ENCODE measurements at places on chromosomes 16 and 17.
A peak's percentile ranks its signal among the peaks of the same experiment; 100 is the strongest.

GRCh38 chr17:47997586-47997985 is 26.7 kb downstream of the CDK5RAP3 start:
- DNase-seq, result no peak

DNA sequence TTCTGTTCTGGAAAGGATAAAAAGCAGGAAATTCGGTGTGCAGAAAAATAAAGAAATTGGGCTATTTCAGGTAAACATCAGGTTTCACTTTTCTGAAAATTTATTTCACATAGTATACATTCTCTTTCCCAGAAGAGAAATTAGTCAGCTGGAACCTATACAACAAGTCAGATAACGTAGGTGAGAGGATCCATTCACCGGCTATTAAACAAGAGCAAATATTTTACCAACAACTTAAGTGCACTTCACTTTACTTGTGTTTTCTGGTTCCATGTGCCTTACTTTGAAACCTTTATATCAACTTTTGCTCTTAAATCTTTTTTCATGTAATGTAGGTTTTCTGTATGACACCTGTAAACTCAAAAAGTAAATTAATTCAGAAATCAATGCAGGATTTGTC is 839.7 kb downstream of the CDH11 start:
- no peak for DNase-seq

- no peak for DNase-seq
These were observed 64.9 kb upstream of the CHMP6 start for GRCh38 chr17:80926591-80927250.

- peak; percentile 51 for DNase-seq
These were observed 89.3 kb downstream of the SMG6 start for GRCh38 chr17:2214047-2214928.

DNA sequence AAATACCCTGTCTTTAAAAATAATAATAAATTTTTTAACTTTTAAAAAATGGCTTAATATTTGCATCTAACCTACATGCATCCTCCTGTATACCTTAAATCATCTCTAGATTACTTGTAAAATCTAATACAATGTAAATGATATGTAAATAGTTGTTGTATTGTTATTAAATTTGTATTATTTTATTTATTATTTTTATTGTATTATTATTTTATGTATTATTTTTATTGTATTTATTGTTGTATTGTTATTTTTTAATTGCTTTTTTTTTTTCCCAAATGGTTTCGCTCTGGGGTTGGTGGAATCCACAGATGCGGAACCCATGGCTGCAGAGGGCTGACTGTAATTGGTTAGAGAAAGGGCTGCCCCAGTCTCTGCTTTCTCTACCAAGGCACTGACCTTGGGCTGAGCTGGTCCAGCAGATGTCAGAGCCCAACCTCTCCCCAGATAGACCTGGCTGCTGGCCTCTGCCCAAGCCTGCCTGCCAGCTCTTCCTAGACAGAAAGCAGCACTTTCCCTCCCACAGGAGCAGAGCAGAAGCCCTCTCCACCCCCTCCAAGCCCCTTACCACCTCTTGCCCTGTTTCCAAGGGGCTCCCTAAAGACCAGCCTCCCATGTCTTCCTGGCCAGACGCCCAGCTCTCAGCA is 183.8 kb downstream of the GSG1L start:
- DNase-seq, result no peak

DNA sequence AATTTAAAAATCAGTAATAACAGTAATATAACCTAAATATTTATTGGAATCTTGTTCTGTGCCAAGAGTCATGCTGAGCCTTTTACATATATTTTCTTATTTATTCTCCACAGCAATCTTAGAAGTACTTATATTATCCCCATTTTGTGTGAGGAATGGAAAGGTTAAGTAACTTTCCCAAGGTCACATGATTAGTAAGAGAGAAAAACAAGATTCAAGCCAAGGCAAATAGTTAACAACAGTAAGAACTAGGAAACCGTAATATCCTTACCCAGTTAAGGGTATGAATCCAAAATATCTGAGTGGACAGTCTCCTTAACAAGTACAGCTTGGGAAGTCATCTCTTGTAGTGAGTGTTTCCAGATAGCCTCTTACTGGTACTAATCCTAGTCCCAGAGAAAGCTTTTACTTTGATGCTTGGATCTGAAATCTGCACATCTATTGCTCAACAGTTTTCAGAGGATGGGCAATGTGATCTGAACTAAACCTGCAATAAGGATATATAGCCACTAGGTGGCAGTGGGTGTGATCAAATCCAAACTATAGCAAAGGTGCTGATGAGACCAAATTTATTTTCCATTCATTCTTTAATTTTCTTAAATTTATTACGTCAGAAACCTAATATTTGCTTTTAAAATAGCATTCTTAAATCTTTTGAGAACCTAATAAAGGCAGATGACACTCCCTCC is 23.3 kb downstream of the SHISA6 start:
- DNase-seq, result no peak

DNA sequence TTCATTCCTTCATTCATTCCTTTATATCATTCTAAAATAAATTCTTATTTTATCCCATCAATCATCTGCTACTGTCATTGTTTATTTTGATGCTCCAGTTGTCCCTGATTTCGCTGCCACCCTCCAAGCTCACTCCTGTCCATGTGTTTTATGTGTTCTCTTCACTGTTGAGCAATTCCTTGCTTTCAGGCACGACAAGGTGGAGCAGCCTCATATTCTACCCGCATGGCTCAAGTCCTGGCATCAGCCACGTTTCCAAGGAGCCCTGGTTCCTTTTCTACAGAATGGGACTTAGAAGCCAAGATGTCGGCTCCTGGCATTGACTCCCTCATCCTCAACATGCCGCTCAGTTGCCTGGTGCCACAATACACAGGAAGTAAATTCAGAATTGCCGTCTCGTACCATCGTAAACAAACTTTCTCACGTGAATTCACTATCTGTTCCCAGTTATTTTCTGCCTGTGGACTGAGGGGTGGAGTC is 139.0 kb downstream of the RPTOR start:
- no peak for DNase-seq

GRCh38 chr17:17737961-17738894 is 57.0 kb downstream of the RAI1 start:
- DNase-seq, result no peak

- no peak for DNase-seq
These were observed 1.9 kb downstream of the GTF3C1 start for GRCh38 chr16:27547851-27548250.

DNA sequence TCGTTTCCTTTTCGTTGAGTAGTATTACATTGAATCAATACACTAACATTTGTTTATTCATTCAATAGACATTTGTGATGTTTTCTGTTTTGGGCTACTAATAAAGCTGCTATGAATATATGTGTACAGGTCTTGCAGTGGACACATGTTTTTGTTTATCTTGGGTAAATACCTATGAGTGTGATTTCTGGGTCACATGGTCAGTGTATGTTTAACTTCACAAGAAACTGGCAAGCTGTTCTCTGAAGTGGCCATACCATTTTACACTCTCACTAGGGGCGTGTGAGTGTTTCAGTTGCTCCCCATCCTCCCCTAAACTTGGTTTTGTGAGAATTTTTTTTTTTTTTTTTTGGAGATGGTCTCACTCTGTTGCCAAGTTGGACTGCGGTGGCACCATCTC is 35.0 kb downstream of the PKD1L3 start:
- DNase-seq, result no peak

DNA sequence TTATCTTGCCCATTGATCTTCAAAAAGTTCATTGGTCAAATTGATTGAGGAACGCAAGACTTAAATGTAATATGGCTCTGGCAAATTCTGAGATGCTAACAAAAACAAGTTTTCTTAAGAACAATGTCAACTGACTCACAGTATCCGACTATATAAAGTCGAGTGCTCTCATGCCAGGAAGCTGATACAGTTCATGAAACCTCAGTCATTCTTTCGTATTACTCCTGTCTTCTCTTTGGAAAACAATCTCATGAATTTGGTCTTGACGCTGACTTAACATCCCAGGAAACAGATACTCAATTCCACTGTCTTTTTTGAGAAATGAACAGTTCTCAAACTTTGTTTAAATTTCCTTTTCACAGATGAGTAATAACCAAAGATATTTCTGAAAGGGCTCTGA is 704.9 kb downstream of the MAF start:
- no peak for DNase-seq

GRCh38 chr16:19068237-19068815 is 912 bp downstream of the COQ7 start:
- DNase-seq, result no peak

GRCh38 chr17:51739245-51739886 is 419.1 kb downstream of the CA10 start:
- no peak for DNase-seq

DNA sequence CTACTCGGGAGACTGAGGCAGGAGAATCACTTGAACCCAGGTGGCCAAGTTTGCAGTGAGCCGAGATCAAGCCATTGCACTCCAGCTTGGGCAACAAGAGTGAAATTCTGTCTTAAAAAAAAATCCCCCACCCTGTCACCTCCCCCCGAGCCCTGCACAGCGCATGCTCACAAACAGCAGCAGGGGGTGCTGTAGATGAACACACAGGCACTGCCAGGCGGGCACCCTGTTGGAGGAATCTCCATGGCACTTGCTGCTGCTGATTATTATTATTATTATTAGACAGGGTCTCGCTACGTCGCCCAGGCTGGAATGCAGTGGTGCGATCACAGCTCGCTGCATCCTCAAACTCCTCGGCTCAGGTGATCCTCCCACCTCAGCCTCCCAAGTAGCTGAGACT is 24.6 kb downstream of the FZD2 start:
- DNase-seq, result no peak

- no peak for DNase-seq
These were observed 7.1 kb upstream of the ZNF213 start for GRCh38 chr16:3127745-3128144.

DNA sequence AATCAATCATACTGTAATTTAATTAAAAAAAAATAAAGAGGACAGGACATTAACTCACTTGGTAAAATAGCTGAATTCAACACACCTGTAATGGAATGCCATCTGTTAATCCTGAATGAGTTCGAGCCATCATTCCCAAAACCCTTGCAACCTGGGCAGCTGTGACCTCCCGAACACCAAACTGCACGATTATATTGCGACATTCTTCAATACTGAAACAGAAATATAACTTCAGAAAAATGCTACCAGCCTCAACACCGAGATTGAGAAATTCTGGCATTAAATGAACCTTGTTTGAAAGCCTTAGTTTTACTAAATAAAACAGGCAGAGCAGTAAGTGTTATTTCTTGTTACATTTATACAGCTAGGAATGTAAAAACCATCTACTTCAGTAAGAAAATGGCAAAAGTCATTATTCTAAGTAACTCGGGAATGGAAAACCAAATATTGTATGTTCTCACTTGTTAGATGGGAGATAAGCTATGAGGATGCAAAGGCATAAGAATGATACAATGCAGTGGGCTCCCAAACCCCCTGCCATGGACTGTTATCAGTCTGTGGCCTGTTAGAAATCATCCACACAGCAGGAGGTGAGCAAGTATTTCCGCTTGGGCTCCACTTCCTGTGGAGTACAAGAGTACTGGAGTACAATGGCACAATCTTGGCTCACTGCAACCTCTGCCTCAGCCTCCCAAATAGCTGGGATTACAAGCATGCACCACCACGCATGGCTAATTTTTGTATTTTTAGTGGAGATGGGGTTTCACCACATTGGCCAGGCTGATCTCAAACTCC is 46.5 kb downstream of the CNOT1 start:
- no peak for DNase-seq

- no peak for DNase-seq
These were observed 40.0 kb upstream of the CDC42EP4 start for GRCh38 chr17:73351764-73352163.

DNA sequence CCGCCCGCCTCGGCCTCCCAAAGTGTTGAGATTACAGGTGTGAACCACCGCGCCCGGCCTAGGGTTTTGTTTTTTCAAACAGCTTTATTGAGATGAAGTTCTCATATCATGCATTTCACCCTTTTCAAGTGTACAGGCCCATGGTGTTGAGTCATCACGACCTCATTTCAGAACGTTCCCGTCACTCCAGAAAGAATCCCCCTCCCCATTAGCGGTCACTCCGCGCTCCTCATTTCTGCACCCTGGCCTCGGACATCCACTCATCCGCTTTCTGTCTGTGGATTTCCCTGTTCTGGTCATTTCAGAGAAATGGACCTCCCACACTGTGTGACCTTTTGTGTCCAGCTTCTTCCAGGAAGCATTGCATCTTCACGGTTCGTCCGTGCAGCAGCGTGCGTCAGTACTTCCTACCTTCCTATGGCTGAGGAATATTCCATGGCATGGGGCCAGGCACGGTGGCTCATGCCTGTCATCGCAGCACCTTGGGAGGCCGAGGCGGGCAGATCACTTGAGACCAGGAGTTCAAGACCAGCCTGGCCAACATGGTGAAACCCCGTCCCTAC is 135.2 kb upstream of the GSE1 start:
- no peak for DNase-seq

GRCh38 chr16:69486724-69487123 is 62.3 kb downstream of the CYB5B start:
- DNase-seq, result no peak

GRCh38 chr17:75513641-75514000 is 1.7 kb downstream of the CASKIN2 start:
- DNase-seq, result no peak

DNA sequence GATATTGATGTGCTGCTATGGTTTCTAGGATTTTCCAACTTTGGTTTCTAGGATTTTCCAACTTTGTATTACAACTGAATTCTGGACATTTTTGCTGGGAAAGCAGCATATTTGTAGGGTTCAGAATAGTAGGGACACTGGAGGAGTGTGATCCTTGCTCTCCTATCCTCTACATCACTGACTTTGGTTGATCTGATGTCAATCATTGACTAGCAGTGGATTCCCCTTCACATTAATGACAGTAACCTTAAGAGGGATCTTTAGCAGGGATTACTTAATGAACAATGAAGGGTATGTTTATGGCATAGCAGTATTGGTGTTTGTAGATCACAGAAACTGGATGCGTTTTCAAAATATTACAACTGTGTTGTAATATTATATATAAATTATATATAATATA is 67.4 kb downstream of the MAP2K4 start:
- no peak for DNase-seq

GRCh38 chr17:1275962-1276736 is 3.3 kb upstream of the TRARG1 start:
- DNase-seq, result peak; percentile 74

DNA sequence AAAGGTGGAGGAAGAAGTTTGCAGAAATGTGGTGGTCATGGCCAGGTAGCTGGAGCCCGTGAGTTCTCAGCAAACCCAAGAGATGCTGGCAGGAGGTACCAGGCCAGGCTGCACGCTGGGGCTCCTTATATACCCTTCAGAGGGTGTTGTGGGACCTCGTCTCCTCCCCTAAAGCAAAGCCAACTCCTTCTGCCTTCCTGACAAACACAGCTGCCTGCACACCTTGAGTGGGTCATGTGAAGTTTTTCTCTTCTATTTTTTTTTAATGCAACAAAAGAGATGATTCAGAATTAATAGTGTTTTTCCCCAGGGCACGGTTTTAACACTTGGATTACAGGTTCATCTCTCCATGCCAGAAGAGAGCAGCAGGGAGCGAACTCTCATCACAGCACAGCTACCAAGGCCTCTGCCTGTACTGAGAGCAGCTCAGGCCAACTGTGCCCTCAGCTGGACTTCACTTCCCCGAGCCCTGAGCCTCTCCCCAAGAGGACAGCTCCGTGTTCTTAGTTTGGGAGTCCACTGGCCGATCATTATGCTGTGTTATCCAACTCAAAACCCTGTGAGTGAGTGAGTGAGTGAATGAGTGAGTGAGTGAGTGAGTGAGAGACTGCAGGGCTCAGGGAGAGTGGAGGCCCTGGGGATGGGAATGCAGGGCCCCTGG is at the start of gene KRT15:
Gene KRT15, minus strand, starts transcription at position 102 of the 661 bp plus-strand sequence. Its CDS starts 63 bp downstream, at position 39.
- no peak for DNase-seq

GRCh38 chr16:57821149-57821971 is 19.1 kb upstream of the KIFC3 start:
- DNase-seq, result no peak

Measured in H54 (cell line).